ENCODE measurements at places on chromosomes 3 and 15.

DNA sequence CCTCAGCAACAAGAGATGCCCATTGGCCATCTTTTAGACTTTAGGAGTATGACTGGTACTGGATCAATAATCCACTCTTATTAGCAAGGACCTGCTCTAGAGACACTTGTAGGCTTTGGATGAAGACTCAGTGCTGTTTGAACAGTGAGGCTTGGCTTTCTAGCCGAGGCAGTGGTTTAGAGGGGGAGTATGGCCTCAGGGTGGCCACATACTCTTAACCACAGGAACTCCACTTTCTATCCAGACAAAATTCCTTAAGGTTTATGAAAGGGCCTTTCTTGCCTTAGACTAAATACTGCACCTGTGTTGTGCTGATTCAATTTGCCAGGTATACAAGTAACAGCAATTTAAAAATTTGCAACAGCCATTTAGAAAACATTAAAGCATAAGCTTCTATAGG, 1046.3 kb downstream of the DIPK2A start:
- DNase-seq = no peak

- no peak for DNase-seq
These were observed 189.9 kb downstream of the DTWD1 start for GRCh38 chr15:49810720-49811119.

- no peak for DNase-seq
These were observed 15.0 kb upstream of the FYCO1 start for GRCh38 chr3:46010519-46011113.

DNA sequence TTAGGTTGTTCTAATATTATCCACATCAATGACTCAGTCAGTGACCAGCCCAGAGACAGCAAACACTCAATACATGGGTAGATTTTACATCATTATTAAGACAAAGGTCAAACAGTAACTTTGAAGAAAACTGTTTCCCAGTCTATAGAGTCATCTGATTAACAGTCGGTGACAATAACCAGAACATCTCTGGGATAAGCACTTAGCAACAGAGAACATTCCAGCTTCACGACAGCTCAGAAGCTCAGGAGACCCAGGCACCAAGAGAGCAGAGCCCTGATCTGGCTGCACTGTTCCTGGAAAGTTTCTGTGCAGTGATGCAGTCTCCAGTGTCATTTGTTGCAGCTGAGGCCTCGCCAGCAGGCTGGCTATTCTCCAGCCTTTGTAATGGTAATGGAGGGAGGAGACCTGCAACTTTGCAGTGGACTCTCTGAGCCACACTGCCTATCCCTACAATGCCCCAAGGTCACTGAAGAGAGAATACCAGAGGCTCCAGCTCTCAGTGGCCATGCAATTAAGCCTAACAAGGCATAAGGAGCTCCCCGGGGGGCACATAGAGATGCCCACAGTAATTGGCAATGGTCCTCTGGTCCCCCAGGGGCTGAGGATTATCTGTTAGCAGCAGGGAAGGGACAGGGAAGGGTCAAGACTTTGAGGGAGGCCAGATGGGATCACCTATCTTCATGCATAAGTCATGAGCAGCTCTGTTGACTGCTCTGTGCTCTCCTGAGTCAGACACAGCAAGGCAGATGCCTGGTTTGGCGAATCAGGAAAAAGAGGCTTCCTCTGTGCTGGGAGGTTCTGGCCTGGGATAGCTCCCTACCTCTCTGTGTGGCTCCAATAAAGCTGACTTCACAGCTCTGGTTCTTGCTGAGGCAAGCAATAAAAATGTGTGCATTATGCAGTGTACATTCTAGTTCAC, 163.6 kb downstream of the CTNNB1 start:
- no peak for DNase-seq

- no peak for DNase-seq
These were observed 231.9 kb upstream of the SEMA6D start for GRCh38 chr15:47485419-47485818.

GRCh38 chr3:109921509-109921908, 584.2 kb upstream of the DPPA4 start:
- no peak for DNase-seq

GRCh38 chr3:188303286-188303799, 149.4 kb downstream of the LPP start:
- DNase-seq = no peak

DNA sequence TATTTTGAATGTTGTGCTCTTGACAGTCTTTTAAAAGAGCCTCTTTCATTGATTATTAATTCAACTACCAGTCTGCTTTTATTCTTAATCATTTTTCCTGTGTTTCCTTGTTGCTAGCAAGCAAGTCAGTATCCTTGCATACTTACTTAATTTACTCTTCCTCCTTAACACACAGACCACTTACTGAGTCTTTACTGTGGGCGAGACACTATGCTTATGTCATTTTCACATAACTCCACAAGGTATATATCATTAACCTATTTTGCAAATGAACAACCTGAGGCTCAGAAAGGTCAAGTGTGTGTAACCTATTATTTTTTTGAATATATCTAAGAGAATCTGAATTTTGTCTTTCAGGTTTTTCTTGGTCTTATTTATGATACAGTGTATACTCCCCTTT, 130.9 kb downstream of the WDR76 start:
- no peak for DNase-seq

DNA sequence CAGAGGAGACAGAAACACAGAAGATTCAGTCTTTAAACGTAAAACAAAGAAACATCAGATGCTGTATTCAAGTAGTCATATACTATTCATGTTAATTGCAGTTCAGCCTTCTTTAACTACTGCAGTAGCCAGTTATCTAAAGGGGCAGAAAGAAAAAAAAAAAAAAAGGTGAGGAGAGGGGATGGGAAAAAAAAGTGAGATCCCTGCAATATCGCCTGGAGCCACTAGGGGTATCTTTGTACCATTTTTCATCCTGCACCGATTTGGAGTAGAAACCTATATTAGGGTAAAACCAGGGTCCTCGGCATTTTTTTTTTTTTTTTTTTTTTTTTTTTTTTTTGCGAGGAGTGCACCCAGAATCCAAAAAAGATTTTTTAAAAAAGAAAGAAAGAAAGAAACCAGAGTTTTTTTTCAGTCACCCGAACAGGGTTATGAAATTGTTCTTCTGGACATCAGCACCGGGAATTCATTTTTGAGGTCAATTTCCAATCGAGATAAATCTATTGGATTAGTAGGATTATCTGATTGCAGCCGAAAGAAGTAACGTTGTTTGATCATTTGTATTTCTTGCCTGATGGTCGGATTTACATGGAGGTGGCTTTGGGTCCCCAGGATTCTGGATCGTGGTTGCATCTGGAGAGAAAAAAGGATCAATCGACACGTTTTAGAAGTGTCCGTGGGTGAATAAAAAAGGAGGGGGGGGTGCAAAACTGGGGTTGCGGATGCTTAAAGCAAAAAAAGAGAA, 186.7 kb downstream of the NLGN1 start:
- peak; percentile 30 for DNase-seq

DNA sequence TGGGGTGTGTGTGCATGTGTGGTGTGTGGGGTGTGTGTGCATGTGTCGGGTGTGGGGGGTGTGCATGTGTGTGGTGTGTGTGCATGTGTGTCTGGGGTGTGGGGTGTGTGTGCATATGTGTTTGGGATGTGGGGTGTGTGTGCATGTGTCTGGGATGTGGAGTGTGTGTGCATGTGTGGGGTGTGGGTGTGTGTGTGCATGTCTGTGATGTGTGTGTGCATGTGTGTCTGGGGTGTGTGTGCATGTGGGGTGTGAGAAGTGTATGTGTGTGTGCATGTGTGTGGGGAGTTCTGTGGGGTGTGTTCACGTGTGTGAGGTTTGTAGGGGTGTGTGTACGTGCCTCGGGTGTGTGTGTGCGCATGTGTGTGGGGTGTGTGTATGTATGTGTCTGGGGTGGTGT, 6.7 kb upstream of the OCA2 start:
- DNase-seq = no peak

- DNase-seq = no peak
These were observed 188.3 kb downstream of the CFAP20DC start for GRCh38 chr3:58861551-58861950.
